ENCODE measurements at places on chromosomes 11 and 22. TPM values are rescaled to one million over a fixed set of nuclear protein-coding genes. Genes with fewer than 3 reads are reported as not detected.

DNA sequence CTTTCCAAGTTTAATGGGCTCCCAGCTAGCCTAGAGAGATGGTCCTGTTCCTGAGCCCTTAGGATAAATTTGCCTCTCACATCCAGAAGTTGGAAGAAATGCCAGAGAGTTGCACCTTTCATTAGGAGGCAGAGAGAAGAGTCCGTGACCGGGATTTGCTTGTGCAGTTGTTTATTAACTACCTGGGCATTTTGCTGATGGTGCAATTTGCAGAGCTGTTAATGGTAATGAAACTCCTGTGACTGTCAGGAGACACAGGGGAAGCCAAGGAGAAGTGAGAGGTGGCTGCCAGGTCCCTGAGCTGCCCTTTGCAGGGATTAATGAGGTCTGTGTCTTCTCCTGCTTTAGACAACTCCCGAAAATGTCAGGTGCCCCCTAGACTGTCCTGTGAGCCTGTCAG lies 69.1 kb upstream of the B3GAT1 start:
- H3K4me3 ChIP-seq, result no peak overlapping the region
- no peaks in the 10 kb centered on the region for H3K4me1 ChIP-seq
- DNase-seq, result no peak
- H3K27me3 ChIP-seq, result peaks cover 19% of the 10 kb centered on the region
- H3K36me3 ChIP-seq, result no peaks in the 10 kb centered on the region

The SERHL2 gene
- total RNA-seq, result 1.2 TPM

The DKK3 gene
- not detected for total RNA-seq

DNA sequence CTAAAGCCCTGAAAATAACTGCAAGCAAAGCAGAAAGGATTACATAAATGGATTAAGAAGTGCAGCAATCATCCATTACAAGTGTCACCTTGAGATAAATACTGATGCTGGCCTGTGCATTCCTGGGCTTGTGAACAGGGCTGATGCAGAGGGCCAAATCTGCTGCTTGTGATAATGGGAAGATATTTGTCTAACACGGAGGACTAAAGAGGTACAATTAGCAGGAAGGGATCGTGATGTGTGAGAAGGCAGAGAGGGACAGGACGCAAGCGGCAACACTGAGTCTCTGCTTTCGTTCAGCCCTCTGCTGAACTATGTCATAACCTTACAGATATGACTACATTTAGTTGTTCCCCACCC lies 107.7 kb upstream of the DDI1 start:
- no peaks in the 10 kb centered on the region for H3K36me3 ChIP-seq
- H3K4me3 ChIP-seq, result no peak overlapping the region
- no peak overlapping the region for H3K27ac ChIP-seq
- no peaks in the 10 kb centered on the region for H3K4me1 ChIP-seq
- no peak for DNase-seq

The PRDX5 gene
- total RNA-seq, result 156 TPM

GRCh38 chr11:71255323-71255722 lies 2.9 kb upstream of the SHANK2 start:
- H3K36me3 ChIP-seq, result no peaks in the 10 kb centered on the region
- no peak overlapping the region for H3K27ac ChIP-seq
- H3K27me3 ChIP-seq, result peaks cover 34% of the 10 kb centered on the region
- H3K4me1 ChIP-seq, result no peaks in the 10 kb centered on the region

The NXPE2 gene
- total RNA-seq, result not detected

- H3K27me3 ChIP-seq, result no peaks in the 10 kb centered on the region
- no peaks in the 10 kb centered on the region for H3K4me1 ChIP-seq
- no peak overlapping the region for H3K27ac ChIP-seq
- H3K36me3 ChIP-seq, result no peaks in the 10 kb centered on the region
These were observed 728.8 kb downstream of the NELL1 start for GRCh38 chr11:21398195-21398594.

- DNase-seq, result no peak
- no peak overlapping the region for H3K27ac ChIP-seq
- H3K27me3 ChIP-seq, result peaks cover 22% of the 10 kb centered on the region
- H3K36me3 ChIP-seq, result no peaks in the 10 kb centered on the region
- H3K4me1 ChIP-seq, result no peaks in the 10 kb centered on the region
These were observed 53.5 kb upstream of the DBX1 start for GRCh38 chr11:20213790-20214189.

GRCh38 chr11:108805030-108805429 lies 140.2 kb downstream of the DDX10 start:
- no peaks in the 10 kb centered on the region for H3K4me1 ChIP-seq
- H3K27me3 ChIP-seq, result no peaks in the 10 kb centered on the region

The CFAP300 gene
- not detected for total RNA-seq

DNA sequence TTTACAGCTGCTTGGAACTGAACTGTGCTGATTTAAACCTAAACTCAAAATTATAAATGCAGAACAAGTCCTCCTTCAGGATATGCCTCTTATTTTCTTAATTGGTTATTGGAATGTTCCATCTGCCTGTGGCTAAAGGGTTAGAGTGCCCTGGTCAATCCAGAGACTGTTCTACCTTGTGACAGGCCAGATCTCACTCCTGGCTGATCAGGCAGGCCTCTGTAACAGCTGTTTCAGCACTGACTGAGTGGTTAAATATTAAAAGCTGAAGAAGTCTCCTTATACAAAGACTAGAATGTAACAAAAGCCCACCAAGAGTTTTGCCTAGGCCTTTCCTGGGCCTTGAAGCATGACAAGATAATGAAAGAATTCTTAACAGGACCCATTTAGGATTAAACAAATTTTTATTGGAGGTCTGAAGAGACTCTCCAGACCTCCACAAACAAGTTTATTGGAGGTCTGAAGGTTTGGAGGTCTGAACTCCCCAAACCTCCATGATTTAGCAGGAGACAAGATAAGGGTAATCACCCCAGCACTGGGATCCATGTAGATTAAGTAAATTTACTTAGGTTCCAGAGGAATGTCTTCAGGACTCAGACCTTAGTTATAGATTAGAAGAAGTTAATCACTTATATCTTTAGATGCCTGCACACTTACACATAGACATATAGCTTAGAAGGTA lies 35.8 kb downstream of the TMPRSS5 start:
- no peaks in the 10 kb centered on the region for H3K36me3 ChIP-seq
- DNase-seq, result no peak
- H3K27me3 ChIP-seq, result peaks cover 3% of the 10 kb centered on the region
- no peak overlapping the region for H3K4me3 ChIP-seq
- H3K27ac ChIP-seq, result no peak overlapping the region

- no peaks in the 10 kb centered on the region for H3K4me1 ChIP-seq
- DNase-seq, result no peak
- no peaks in the 10 kb centered on the region for H3K36me3 ChIP-seq
These were observed 52.4 kb upstream of the MYO18B start for GRCh38 chr22:25689631-25690030.

The RNF26 gene
- 33.7 TPM for total RNA-seq

DNA sequence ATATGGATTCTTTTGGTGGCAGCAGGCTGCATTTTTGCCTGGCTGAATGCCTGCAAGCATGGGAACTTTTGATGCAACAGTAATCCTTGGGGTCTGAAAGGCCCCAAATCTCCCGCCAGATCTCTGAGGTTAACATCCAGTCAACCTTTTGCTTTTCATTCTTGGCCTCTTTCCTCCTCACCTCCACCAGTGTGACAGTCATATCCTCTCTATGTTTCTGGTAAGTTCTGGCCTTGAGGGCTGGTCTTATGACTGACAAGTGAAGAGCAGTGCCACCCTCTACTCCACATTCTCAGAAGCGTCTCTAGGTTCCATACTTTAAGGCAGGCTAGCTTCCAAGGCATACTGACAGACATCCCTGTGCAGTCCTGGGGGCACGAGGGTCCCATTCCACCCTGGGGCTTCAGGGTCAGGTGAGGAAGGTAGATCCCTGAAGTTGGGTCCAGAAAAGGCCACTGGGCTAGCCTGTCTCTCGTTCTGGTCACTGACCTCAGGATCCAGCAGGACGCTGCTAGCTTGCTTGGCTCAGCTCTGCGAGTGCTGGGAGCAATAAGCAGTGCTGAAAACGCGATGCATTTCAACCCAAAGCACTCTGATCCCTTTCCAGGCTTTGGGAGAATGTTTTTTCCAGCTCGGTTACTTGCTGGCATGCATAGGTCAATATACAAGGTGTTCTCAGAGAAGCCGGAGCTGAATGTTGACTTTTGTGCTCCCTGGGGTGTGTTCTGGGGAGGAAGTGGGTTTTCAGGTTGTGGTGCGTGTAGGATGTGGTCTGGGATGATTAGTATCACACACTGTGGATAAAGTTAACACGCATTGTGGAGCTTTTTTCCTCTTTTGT lies 75.2 kb downstream of the PTPRJ start:
- H3K4me3 ChIP-seq, result peak overlapping the region; percentile 65
- peaks cover 80% of the 10 kb centered on the region for H3K4me1 ChIP-seq
- DNase-seq, result peak; percentile 88
- H3K27ac ChIP-seq, result peak overlapping the region; percentile 91

The MS4A4A gene
- not detected for total RNA-seq

- H3K36me3 ChIP-seq, result no peaks in the 10 kb centered on the region
- no peak overlapping the region for H3K4me3 ChIP-seq
- no peaks in the 10 kb centered on the region for H3K4me1 ChIP-seq
- H3K27me3 ChIP-seq, result no peaks in the 10 kb centered on the region
These were observed 49.7 kb downstream of the FDX1 start for GRCh38 chr11:110479108-110480101.

DNA sequence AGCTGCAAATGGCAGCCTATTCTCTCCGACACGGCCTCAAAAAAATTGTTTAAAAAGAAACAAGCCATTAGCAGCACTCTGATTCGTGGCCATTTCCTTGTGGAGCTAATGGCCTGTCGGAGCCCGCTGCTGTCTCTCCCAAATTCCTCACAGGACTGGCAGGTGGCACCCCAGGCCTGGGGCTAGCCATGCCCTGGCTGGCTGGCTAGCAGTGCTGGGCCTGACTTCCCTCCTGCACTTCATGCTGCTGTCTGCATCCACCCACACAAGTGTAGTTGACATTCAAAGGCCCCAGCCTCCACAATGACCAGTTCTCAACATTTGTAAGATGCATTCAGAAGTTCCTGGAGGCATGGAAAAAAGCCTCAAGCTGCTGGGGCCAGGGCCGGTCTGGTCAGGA lies 61.5 kb downstream of the SMCO4 start:
- no peak overlapping the region for H3K4me3 ChIP-seq
- no peaks in the 10 kb centered on the region for H3K4me1 ChIP-seq
- no peak overlapping the region for H3K27ac ChIP-seq
- no peaks in the 10 kb centered on the region for H3K27me3 ChIP-seq
- H3K36me3 ChIP-seq, result peaks cover 11% of the 10 kb centered on the region

The RAB39A gene
- total RNA-seq, result 0.71 TPM

The SLC22A6 gene
- total RNA-seq, result not detected

DNA sequence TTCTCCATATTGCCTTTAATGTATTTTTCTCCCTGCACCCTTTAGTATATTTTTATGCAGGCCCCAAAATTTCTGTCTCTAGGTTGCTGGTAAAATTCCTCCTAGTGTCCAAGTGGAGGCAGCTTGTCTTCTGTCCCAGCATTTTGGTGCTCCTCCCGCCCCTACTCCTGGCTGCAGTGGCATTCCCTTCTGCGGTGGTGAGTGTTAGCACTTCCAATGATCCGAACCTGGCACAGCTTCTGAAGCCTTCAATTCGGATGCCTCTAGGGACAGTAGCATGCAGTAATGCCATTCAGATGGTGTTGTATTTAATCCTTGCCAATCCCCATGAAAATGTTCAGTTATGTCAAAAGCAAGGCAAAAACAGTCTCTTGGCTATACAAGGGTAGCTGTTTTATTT lies 5.9 kb downstream of the YWHAH start:
- H3K36me3 ChIP-seq, result peaks cover 52% of the 10 kb centered on the region
- peaks cover 61% of the 10 kb centered on the region for H3K4me1 ChIP-seq
- no peaks in the 10 kb centered on the region for H3K27me3 ChIP-seq
- H3K4me3 ChIP-seq, result no peak overlapping the region
- no peak overlapping the region for H3K27ac ChIP-seq

The ELMOD1 gene
- total RNA-seq, result not detected

DNA sequence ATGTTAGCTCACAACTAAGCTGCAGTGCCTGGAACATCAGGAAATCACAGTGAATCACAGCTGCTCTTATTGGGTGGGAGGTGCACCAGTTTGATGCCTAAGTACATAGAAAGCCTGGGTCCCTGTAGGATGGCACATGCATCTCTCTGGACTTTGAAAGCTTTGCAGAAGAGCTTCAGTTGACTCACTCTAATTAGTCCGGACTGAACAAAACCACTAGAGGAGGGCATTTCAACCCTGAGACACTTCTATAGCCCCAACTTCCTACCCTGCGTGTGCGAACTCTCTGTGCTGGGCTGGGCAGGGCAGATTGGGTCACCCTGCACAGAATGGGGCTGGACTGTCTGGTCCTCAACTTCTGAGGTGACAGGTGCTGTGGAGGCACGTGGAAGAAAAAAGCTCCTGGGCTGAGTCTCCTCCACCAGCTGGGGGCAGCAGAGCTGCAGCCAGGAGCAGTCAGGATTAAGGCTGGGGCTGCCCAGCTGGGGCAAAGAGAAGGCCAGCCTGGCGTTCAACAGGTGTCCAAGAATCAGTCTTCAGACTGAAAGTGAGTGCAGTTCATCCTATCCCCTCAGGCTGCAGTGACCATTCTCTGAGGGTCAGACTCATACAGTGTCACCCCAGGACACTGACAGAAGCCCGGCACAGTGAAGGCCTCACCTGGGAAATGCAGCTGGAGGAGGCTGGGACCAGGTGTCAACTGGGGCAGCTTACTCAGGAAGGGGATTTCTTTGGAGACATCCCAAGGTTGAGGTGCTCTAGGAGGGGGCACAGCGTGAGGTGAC lies 22.1 kb downstream of the GGTLC2 start:
- H3K4me3 ChIP-seq, result no peak overlapping the region
- H3K27me3 ChIP-seq, result peaks cover 2% of the 10 kb centered on the region
- no peaks in the 10 kb centered on the region for H3K4me1 ChIP-seq

The MAJIN gene
- total RNA-seq, result 0.82 TPM

The ZNF214 gene
- not detected for total RNA-seq

DNA sequence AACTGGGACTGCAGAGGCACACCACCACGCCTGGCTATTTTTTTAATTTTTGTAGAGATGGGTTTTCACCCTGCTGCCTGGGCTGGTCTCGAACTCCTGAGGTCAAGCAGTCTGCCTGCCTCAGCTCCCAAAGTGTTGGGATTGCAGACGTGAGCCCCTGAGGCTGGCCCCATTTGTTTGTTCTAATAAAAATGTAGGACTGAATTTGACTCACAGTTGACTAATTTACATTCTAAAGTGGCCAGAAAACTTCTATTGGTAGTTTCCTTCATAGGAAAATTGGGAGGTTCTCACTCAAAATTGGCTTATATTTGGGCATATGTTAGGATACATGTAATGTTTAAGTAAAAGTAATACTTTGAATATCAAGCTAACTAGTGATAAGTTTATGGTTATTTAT lies 35.0 kb downstream of the PPFIA1 start:
- H3K4me1 ChIP-seq, result peaks cover 4% of the 10 kb centered on the region
- H3K36me3 ChIP-seq, result peaks cover 6% of the 10 kb centered on the region
- H3K27ac ChIP-seq, result no peak overlapping the region
- H3K27me3 ChIP-seq, result no peaks in the 10 kb centered on the region
- H3K4me3 ChIP-seq, result no peak overlapping the region
- no peak for DNase-seq

The ARHGAP20 gene
- total RNA-seq, result 0.05 TPM

The APIP gene
- 31.2 TPM for total RNA-seq

The ASCL2 gene
- total RNA-seq, result 2.0 TPM

DNA sequence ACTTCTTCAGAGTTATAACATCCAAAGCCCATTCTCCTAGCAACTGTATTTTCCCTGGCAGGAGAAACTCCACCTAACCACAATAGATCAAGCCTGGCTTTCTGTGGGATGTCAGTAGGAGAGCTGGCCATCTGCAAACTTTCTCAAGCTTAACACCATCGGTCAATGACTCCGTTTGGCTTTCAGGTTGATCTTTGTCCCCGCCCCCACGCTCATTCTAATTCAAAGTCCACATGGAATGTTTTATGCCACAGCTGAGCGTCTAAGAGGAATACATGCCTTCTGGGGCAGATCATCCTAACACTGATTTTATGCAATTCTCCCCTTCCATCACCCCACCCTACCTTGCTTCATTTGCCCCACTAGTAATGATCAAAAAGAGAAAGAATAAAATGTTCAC lies 4.8 kb downstream of the GVQW3 start:
- peaks cover 21% of the 10 kb centered on the region for H3K4me1 ChIP-seq
- H3K27ac ChIP-seq, result no peak overlapping the region
- no peak for DNase-seq

All from activated CD4-positive, alpha-beta memory T cell treated with anti-CD3 and anti-CD28 coated beads for 36 hours (primary cell).